ENCODE measurements at places on chromosomes 5 and 9. TPM values are rescaled to one million over a fixed set of nuclear protein-coding genes. Genes with fewer than 3 reads are reported as not detected.

GRCh38 chr9:89811356-89811755, 206.5 kb downstream of the GADD45G start:
- DNase-seq, result no peak

The SEMA6A gene
- total RNA-seq, result 4.9 TPM

DNA sequence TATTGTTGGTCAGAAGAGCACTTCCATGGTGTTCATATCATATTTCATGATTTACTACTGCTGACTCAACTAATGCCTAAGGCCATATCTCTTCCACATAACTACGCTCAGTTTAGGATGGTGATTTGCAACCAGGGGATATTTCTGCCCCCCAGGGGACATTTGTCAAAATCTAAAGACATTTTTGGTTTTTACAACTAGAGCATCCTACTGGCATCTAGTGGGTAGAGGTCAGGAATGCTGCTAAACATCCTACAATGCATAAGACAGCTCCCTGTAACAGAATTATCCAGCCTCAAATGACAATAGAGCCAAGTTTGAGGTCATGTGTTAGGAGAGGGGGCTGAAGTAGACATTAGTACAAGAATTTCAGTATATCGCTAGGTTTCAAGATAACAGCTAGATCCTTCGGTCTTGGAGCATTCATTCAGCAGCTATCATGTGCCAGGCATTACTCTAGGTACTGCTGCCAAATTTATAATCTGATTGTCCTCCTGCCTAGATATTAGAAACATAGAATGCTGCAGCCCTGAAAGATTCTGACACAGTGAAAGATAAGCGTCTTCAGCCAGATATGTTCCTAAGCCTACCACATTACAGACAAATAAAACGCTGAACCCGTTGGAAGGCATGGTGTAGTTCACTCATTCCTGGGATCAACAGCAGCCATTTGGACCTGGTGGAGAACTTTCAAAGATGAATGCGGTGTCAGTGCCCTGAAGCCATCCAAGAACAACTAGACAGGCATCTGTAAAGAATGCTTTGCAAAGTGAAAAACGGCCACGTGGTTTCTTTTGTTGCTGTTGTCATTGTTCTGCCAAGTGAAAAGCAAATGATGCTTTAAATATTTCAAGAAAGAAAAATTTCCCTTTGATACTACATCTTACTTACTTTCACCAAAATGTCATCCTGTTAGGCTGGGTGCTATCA, 55.5 kb upstream of the FST start:
- DNase-seq, result no peak

The GNA14 gene
- total RNA-seq, result 0.23 TPM

DNA sequence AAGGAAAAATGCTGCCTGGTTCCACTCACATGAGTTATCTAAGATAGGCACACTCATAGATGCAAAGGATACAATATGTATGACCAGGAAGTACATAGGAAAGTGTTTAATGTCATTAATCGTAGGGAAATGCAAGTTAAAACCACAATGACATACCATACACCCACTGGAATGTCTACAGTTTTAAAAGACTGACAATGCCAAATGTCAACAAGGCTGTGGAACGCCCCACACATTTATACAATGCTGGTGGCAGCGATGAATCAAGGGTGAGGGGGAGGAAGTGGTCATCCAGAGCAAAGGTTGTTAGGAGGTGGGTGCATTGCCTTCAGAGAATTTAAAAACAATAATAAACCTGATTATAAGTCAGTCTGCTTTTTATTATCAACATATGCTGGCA, 437.8 kb downstream of the ARHGEF28 start:
- peak; percentile 96 for DNase-seq

The SLCO6A1 gene
- total RNA-seq, result 0.48 TPM

DNA sequence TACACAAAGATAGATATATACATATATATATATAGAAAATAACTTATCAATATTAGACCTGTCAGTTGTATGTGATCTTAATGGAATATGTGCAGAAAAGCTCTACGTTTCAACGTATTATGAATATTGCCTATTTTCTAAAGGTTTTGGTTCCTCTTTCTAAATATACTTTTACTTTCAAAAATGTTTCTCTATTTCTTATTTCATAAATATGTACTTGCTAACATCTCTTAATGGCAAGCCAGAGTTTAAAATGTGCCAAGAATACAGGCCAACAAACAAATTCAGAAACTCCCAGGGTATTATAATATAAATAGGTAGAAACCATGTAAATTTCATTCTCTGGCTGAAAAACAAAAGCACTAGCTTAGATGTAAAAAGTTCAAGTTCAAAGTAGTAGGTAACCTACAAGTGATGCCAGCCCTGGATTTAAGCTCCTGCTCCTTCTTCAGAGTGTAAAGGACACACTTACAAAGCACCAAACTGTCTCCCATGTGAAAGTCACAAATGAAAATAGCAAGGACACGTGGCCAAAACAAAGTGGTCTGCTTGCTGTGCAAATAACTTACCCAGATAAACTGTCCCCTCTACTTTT, 685.1 kb upstream of the DMAC1 start:
- no peak for DNase-seq

GRCh38 chr9:92064711-92065110, 50.5 kb downstream of the SPTLC1 start:
- DNase-seq, result no peak

The TLX3 gene
- 20.1 TPM for total RNA-seq

- no peak for DNase-seq
Measured at GRCh38 chr9:69964446-69964845, 79.2 kb upstream of the MAMDC2 start.

DNA sequence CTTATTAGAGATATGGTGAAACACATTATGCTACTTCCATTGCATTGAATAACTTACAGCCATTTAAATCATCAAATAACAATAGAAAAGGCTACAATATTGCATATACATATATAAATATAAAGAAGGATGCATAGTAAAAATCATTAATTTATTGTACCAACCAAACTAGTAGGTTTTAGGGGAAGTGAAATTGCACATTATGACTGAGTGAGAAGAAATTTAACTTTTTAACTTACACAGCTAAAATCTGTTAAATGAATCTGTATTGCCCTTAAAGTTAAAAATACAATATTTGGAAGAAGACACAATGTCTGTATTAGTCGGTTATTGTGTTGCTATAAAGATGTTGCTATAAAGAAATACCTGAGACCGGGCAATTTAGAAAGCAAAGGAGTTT, 2073.7 kb upstream of the ACO1 start:
- DNase-seq, result no peak

Measured in Daoy (cell line).